ENCODE measurements at places on chromosomes 4 and X. TPM values are rescaled to one million over a fixed set of nuclear protein-coding genes. Genes with fewer than 3 reads are reported as not detected.
A peak's percentile ranks its signal among the peaks of the same experiment; 100 is the strongest.

Gene MND1
- total RNA-seq, result 0.83 TPM

Gene MAOB
- total RNA-seq, result 23.4 TPM

Gene CLGN
- total RNA-seq, result 1.1 TPM

Gene OTC
- total RNA-seq, result 0.71 TPM

Gene CACNA1F
- total RNA-seq, result 1.4 TPM

Gene EPHA5
- 0.09 TPM for total RNA-seq

Gene PDE6B
- total RNA-seq, result 5.5 TPM

Gene HTN3
- total RNA-seq, result not detected

Gene LARP1B
- 13.2 TPM for total RNA-seq

Gene SLIT2
- total RNA-seq, result 91.8 TPM

DNA sequence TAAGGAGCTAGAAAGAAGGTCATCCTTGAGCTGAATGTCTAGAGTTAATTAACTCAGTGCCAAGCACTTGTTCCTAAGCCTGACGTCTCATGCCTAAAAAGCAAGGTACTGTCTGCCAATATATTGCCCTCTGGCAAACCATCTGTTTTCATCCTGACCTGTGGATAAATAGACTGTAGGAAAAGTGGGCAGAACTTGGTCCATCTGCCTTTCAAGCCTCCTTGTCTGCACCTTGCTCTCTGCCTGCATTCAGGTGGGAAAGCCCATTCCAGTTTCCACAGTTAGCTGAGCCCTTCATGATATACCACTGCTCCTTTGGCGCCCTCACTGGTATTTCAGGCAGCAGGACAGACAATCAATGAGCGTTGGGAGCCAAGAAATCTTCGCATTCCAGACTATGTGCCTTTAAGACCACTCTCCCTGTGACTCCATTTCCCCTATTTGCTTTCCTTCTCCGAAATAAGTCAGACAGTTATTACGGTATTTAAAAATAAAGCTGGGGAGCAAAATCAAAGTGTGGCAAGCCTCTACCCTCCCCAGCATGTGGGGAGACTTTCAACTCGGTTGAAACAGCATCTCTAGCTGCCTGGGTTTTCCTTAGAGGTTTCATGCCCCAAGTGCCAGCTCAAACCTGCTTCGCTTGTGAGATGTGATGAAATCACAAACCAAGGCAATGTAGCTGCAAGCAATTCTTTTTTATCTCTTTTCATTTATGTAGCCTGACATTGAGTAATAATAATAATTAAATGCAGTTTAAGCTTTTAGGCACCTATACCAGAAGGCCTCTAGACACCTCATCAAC is 2.5 kb upstream of the CCDC149 start:
- peaks cover 2% of the 10 kb centered on the region for H3K36me3 ChIP-seq
- no peaks in the 10 kb centered on the region for H3K27me3 ChIP-seq
- no peak overlapping the region for H3K27ac ChIP-seq
- peaks cover 8% of the 10 kb centered on the region for H3K4me1 ChIP-seq
- no peak for DNase-seq

- H3K4me1 ChIP-seq, result no peaks in the 10 kb centered on the region
- H3K27ac ChIP-seq, result no peak overlapping the region
- H3K27me3 ChIP-seq, result no peaks in the 10 kb centered on the region
- H3K4me3 ChIP-seq, result no peak overlapping the region
- H3K36me3 ChIP-seq, result no peaks in the 10 kb centered on the region
- no peak for DNase-seq
These were observed 309.4 kb upstream of the NOCT start for GRCh38 chr4:138706201-138706600.

DNA sequence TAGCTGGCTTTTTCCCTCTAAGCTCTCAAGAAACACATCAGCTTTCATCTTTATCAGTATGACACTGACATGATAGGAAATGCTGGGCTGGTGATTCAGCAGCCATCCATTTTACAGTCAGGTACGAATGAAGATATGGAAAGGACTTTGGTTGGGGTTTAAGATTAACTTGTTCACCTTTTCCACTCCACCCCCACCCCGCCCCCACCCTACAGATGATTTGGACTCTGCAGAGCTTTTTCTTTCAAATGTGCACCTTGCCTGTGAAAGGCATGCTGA is 132.6 kb downstream of the AKAP4 start:
- H3K27me3 ChIP-seq, result no peaks in the 10 kb centered on the region
- no peaks in the 10 kb centered on the region for H3K4me1 ChIP-seq
- no peak overlapping the region for H3K4me3 ChIP-seq
- H3K36me3 ChIP-seq, result no peaks in the 10 kb centered on the region

- H3K4me1 ChIP-seq, result no peaks in the 10 kb centered on the region
- no peak overlapping the region for H3K4me3 ChIP-seq
- no peak for DNase-seq
- H3K36me3 ChIP-seq, result no peaks in the 10 kb centered on the region
These were observed 189.9 kb downstream of the IL15 start for GRCh38 chr4:141826260-141826659.

DNA sequence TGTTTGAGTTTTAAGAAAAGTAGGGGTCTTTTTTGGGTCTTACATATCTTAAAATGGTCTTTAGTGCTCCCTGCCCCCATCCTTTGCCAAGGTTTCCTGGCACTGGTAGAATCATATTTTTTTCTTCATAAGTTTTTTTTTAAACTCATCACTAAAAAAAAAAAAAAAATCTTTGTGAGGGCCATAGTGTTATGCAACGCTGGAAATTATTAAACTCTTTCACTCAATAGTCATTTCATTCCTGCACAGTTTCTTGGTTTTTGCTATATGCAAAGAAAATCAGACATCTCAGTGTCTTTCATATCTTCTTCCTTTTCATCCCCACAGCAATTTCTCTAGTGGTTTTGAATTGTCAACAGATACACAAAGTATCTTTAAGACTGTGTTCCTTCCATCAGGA is 95.6 kb downstream of the TMA16 start:
- no peak overlapping the region for H3K4me3 ChIP-seq
- no peak for DNase-seq
- no peaks in the 10 kb centered on the region for H3K36me3 ChIP-seq

- H3K27me3 ChIP-seq, result no peaks in the 10 kb centered on the region
- no peaks in the 10 kb centered on the region for H3K4me1 ChIP-seq
- no peak overlapping the region for H3K27ac ChIP-seq
- no peaks in the 10 kb centered on the region for H3K36me3 ChIP-seq
These were observed 12.9 kb downstream of the CSF2RA start for GRCh38 chrX:1281521-1281920.

- peaks cover 40% of the 10 kb centered on the region for H3K4me1 ChIP-seq
- no peak overlapping the region for H3K27ac ChIP-seq
- DNase-seq, result no peak
- H3K27me3 ChIP-seq, result no peaks in the 10 kb centered on the region
- no peaks in the 10 kb centered on the region for H3K36me3 ChIP-seq
- H3K4me3 ChIP-seq, result no peak overlapping the region
These were observed 43.8 kb downstream of the WWC2 start for GRCh38 chr4:183142571-183143550.

DNA sequence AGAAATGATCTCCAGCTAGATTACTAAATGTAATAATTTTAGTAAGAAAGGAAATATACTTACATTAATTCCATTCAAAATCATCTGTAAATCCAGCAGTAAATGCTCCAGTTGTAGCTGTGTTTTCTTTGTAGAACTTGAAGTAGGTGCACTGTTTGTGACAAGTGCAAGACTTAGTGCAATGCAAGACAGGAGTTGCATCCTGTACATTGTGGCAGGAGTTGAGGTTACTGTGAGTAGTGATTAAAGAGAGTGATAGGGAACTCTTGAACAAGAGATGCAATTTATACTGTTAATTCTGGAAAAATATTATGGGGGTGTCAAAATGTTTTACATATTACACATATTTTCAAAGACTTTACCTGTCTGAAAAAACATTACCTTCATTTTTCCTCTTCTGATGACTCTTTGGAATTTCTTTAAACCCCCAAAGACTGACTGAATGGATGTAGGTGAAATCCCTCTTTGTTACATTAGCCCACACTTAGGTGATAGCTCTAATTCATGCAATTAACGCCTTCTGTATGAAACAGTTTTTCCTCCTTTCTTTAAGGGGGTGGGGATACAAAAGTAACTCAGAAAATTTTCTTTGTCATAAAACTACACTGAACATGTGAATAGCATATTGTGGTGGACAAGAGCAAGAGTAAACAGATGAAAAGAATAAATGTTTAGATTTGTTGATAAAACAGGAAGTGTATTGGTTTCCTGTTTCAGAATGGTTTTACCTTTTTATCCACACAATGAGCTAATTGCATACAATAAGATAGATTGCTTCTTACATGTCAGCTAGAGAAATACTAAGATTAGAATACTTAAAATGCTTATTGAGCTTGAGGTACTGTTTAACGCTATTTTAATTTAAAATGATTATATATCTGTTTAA is at the start of gene IL2:
TSS of gene IL2 (minus strand) at position 495 of the 886 bp plus-strand sequence. CDS start at position 210, 285 bp downstream.
- H3K36me3 ChIP-seq, result no peaks in the 10 kb centered on the region
- no peak for DNase-seq
- H3K4me3 ChIP-seq, result no peak within 1 kb of the TSS
- H3K4me1 ChIP-seq, result peaks cover 5% of the 10 kb centered on the region
- no peaks in the 10 kb centered on the region for H3K27me3 ChIP-seq
- H3K27ac ChIP-seq, result no peak within 1 kb of the TSS

DNA sequence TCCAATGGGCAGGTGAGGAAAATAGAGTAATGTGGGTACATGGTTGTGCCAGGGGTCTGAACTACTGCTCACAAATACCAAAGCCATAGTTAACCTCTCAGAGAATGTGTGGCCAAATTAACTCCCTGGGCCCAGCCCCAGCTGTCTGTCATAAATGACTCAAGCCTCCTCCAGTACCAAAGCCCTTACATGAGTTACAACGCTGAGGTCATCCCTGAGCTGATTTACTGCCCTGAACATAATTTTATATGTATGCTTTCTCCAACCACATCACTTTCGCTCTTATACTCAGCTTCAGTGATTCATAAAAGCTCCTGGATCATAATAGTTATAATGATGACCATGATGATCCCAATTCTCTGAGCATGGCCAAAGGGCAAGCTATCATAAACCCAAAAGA is 283.9 kb downstream of the NKX6-1 start:
- H3K4me3 ChIP-seq, result no peak overlapping the region
- H3K27ac ChIP-seq, result no peak overlapping the region
- H3K27me3 ChIP-seq, result no peaks in the 10 kb centered on the region
- no peaks in the 10 kb centered on the region for H3K4me1 ChIP-seq

DNA sequence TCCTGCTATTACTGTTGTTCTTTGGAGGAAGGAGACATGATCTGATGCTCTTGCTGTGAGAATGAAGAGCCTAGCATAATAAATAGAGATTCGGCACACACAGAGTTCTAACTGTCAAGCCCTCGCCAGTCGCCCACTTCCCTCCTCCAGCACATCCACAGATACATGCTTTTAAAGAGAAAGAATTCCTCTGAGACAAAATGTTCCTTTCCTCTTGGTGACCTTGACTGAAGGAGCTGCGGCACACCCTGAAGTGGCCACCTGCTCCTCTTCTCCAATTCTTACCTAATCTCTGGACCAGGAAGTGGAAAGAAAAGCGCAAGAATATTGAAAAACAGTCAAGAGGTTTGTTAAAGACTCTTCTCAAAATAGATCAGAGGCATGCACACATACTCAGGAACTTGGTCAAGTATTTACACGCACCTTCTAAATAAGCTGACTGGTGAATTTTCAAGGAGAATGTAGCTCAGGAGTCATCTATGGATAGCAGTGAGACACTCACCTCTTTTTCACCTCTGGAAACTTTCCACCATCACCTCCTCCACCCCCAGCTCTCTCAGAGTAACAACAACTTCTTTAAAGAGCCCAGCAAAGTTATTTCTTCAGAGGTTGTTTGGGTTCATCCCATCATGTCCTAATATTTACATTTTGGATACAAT is 95.4 kb downstream of the PARM1 start:
- peaks cover 12% of the 10 kb centered on the region for H3K4me1 ChIP-seq
- H3K27ac ChIP-seq, result no peak overlapping the region
- no peak overlapping the region for H3K4me3 ChIP-seq
- H3K27me3 ChIP-seq, result no peaks in the 10 kb centered on the region
- no peaks in the 10 kb centered on the region for H3K36me3 ChIP-seq
- peak; percentile 51 for DNase-seq

- H3K4me3 ChIP-seq, result no peak overlapping the region
- no peaks in the 10 kb centered on the region for H3K4me1 ChIP-seq
- H3K27me3 ChIP-seq, result no peaks in the 10 kb centered on the region
- no peak overlapping the region for H3K27ac ChIP-seq
These were observed 63.3 kb upstream of the ARX start for GRCh38 chrX:25079020-25079419.

GRCh38 chr4:187108845-187109244 is 385.2 kb upstream of the FAT1 start:
- H3K4me1 ChIP-seq, result no peaks in the 10 kb centered on the region
- no peaks in the 10 kb centered on the region for H3K36me3 ChIP-seq
- no peak overlapping the region for H3K27ac ChIP-seq
- no peak for DNase-seq
- no peak overlapping the region for H3K4me3 ChIP-seq

- H3K27me3 ChIP-seq, result no peaks in the 10 kb centered on the region
- no peak overlapping the region for H3K27ac ChIP-seq
- H3K36me3 ChIP-seq, result no peaks in the 10 kb centered on the region
- H3K4me3 ChIP-seq, result no peak overlapping the region
- no peaks in the 10 kb centered on the region for H3K4me1 ChIP-seq
These were observed 102.4 kb downstream of the CLNK start for GRCh38 chr4:10582059-10582686.

DNA sequence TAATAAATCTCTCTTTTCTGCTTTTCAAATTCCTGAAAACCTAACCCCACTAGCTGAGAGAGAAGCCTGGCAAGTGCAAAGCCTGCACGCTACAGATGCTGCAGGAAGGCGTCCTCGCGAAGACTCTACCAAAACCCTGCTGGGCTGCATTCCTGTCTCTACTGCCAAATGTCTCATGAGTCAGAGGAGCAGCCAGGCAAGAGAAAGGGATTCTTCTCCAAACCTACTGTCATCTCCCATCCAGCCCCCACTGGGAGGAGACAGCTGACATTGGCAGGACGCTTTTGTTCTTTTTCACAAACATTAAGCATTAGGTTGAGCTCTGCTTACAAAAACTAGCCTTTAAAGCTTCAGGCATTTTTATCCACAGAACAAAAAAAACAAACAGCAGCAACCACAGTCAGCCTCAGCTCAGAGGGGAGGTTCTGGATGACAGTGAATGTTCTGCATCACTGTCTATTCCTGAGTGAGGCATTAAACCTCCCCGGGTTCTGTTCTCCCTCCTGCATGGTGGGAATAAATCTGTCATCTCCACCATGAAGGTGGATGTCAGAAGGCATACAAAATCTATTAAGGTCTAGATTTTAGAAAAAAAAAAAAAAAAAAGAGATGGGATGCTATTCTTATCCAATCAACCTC is 18.0 kb downstream of the CRMP1 start:
- no peaks in the 10 kb centered on the region for H3K36me3 ChIP-seq
- no peaks in the 10 kb centered on the region for H3K4me1 ChIP-seq
- no peaks in the 10 kb centered on the region for H3K27me3 ChIP-seq
- DNase-seq, result no peak
- H3K27ac ChIP-seq, result no peak overlapping the region

GRCh38 chr4:53706422-53707032 is 115.2 kb upstream of the LNX1 start:
- peaks cover 38% of the 10 kb centered on the region for H3K4me1 ChIP-seq
- DNase-seq, result no peak
- H3K4me3 ChIP-seq, result no peak overlapping the region
- no peak overlapping the region for H3K27ac ChIP-seq

GRCh38 chr4:8401665-8402064 is 38.9 kb downstream of the ACOX3 start:
- H3K27ac ChIP-seq, result peak overlapping the region; percentile 53
- H3K4me1 ChIP-seq, result peaks cover 14% of the 10 kb centered on the region
- no peak overlapping the region for H3K4me3 ChIP-seq
- peak; percentile 39 for DNase-seq
- peaks cover 63% of the 10 kb centered on the region for H3K36me3 ChIP-seq
- no peaks in the 10 kb centered on the region for H3K27me3 ChIP-seq
